ENCODE measurements at places on chromosomes 5 and 9.
A peak's percentile ranks its signal among the peaks of the same experiment; 100 is the strongest.

- DNase-seq, result no peak
Observed at GRCh38 chr9:9004810-9005209, 1205.2 kb upstream of the DMAC1 start.

DNA sequence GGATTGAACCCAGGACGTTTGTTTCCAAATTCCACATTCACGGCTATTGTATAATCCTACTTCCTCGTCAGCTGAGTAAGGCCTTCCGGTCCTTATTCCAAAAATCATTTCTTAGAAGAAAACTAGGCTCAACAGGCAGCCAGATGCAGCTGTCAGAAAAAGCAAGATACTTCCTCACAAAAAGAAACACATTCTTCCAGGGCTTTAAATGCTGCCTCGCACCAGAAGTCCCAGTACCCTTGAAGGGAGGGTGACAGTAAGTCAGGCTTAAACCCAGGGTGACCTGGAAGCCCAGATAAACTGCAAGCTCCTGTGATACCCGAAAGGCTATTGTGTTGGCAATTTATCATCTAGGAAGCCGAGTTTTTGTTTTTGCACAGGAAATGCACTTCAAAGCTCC, 414.0 kb downstream of the NFIB start:
- DNase-seq, result no peak

DNA sequence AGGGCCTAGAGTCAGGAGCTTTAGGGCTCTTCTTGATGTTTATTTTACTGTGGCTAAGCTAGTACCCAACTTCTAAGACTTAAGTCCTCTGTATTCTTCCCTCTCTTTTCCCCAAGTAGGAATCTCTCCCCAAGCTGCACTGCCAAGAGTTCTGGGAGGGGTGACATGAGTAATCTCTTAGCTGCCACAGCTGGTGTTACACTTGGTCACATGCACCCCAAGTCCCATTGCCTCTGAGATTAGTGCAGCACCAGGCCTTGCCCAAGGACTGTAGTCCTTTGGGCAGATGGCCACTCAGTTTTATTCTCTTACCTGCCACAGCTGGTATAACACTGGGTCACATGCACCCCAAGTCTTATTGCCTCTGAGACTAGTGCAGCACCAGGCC, 114.7 kb upstream of the RIOK2 start:
- no peak for DNase-seq

DNA sequence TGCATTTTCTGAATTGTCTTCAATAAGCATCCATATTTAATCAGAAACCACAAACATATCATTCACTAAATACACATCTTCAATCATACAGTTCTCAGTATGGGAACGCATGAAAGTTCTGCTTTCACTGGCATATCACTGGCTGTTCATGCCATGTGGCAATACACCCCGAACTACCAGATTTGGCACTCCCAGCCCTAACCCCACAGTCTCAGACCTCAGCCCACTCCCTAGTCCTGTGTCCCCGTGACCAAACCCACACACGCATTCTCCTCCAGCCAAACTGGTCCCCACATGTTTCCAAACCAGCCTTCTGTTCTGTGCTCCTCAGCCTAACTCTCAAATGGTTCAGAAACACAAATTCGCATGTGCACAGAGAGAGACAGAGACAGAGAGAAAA, 20.6 kb downstream of the KCNMB1 start:
- DNase-seq, result no peak

GRCh38 chr5:148831590-148832565, 5.5 kb downstream of the ADRB2 start:
- no peak for DNase-seq

DNA sequence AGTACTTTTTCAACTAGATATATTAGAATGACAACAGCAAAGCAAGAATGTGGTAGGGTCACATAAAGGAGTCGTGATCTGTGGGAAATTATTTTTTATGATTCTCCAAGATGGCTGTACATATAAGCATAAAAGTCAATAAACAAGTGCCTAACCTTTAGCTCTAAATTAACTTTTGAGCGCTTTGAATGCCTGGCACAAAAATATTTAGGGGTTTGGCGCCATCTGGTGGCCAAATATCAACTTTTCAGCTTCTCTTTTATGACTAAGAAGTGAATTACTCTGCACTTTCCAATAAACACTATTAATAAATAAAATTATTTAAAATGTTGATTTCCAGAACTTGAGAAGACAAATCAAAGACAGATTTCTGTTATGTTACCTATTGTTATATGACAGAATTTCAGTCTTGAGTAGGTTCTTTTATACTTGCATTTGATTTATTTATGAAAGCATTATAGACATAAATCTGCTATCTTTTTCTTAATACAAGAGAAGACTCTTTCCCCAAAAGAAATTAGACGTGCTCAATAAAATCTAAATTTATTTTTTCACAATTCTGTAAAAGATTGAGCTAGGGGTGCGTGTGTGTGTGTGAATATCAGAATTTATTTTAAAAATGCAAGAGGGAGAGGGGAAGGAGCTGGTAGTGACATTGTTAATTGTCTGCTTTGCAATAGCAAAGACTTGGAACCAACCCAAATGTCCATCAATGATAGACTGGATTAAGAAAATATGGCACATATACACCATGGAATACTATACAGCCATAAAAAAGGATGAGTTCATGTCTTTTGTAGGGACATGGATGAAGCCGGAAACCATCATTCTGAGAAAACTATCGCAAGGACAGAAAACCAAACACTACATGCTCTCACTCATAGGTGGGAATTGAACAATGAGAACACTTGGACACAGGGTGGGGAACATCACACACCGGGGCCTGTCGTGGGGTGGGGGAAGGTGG, 36.7 kb upstream of the ARRDC3 start:
- DNase-seq, result peak; percentile 83

DNA sequence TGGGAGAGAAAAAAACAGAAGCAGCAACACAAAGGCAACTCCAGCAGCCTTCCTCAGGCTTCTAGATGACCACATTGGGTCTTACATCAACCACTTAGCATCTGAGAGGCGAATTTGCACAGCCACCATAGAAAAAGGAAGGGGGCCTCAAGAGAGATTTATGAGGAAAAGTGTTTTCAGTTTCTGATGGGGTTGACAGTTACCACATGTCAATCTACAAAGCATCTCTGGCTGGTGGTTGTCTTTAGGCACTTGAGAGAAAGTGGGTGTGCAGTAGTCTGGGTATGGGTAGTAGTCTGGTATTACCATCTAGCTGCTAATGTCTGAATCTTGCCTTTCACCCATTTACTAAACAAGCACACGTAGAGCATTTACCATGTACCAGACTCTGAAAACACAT, 137.5 kb downstream of the BAAT start:
- no peak for DNase-seq

Measured in CD4-positive, alpha-beta T cell treated with Interleukin-2 at 100 ng/mL for 4 hours (primary cell).